ENCODE measurements at places on chromosomes 3 and 15.

- peak; percentile 34 for DNase-seq
These were observed 84.8 kb downstream of the PPCDC start for GRCh38 chr15:75107908-75108838.

GRCh38 chr15:85099195-85099803 lies 117.6 kb downstream of the PDE8A start:
- DNase-seq: no peak

- DNase-seq: no peak
These were observed 77.2 kb upstream of the ACKR4 start for GRCh38 chr3:132519914-132520313.

DNA sequence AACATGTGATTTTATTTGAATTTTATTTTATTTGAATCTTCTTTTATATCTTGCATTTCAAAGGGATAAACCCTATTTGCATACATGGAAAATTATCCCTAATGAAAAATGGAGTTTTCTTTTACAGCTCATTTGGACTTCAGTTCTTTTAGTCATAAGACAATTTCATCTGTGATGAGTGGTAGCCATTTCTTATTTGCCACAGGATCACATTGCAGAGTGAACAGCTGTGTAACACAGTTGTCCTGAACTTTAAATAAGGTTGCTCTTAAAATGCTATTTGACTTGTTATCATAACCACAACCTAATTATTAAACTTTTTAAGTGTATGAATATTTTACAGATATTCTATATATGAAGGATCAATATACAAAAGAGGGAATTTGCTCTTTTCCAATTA lies 221.7 kb upstream of the ROPN1 start:
- no peak for DNase-seq

DNA sequence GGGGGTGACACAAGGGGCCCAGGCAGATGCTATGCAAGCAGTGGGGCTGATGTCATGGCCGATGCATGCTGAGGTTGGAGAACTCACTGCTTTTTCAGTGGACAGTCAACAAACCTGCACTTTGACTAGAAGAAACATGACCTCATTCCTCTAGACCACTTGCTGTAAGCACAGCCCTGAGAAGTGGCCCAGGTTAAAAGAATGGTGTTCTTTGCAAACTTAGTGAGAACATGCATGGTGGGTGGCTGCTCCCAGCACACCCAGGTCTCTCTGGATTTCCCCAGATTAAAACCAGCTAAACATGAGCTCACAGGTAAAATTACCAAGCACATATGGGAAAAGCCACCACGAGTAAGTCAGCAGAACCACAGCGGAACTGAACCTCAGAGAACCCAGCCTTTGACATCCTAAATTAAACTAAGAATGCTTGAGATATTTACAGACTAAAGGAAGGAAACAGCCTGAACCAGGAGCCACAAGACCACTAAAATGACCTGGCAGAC lies 15.5 kb downstream of the DLEC1 start:
- DNase-seq: no peak

- DNase-seq: no peak
These were observed 232.6 kb downstream of the GAP43 start for GRCh38 chr3:115855911-115856310.

- DNase-seq: peak; percentile 53
These were observed 6.1 kb upstream of the NR2E3 start for GRCh38 chr15:71804226-71804625.

DNA sequence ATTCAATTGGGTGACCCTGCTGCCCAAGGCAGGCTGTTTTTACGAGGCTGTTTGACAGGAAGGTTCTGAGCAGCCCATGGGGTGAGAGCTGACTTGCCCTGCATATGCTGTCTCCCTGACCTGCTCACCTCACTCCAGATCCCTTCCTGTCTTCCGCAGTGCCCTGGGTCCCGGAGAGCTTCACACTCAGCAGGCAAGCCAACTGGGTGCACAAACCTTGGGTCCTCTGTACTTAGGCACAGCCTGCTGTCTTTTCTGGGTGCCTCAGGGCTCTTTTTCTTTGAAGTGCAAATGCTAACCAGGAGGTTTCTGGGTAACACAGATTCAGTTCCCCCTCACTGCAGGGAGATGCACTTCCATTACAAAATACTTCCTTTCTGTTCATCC lies 32.8 kb downstream of the ZXDC start:
- DNase-seq: no peak

GRCh38 chr15:40418126-40418525 lies 12.5 kb downstream of the IVD start:
- DNase-seq: no peak

DNA sequence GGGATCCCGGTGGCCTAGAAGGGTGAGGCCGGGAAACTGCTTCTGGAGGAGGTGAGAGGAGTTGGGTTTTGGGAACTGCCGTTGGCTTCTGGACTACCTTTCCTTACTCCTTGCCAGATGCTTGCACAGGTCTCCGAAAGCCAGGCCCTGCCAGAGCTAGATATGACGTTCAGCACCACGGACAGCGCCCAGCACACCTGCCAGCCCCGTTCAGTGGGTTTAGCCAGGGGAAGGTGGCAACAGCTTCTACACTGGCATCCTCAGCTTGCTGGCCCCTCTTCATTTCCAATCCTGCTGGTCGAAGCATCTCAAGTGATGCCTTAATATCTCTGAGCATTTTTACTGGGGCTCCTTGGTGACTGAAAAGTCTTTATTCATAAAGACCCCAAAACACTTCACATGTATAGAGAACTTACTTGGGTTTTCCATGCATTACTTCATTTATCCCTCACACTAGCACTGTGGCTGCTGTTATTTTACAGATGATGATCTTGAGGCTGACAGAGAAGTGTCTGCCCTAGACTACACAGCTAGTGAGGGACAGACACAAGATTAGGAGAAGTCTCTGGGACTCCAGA lies 21.9 kb downstream of the HCN4 start:
- peak; percentile 44 for DNase-seq

DNA sequence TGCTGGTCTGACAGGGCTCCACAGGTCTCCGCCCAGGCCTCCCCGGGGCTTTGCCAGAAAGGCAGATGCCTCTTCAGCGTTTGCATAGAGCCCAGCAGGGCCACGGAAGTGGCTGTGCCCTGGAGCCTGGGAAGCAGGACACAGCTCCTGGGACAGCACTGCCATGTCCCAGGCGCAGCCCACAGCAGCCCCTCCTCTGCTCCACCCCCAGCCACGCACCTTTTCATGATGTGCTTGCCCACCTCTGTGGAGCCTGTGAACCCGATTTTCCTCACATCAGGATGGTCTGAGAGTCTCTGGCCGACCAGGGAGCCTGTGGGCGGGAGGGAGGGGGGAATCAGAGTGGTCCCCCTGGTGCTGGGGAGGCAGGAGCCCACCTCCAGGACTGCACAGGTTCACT lies 33.9 kb upstream of the SLC41A3 start:
- DNase-seq: peak; percentile 6

DNA sequence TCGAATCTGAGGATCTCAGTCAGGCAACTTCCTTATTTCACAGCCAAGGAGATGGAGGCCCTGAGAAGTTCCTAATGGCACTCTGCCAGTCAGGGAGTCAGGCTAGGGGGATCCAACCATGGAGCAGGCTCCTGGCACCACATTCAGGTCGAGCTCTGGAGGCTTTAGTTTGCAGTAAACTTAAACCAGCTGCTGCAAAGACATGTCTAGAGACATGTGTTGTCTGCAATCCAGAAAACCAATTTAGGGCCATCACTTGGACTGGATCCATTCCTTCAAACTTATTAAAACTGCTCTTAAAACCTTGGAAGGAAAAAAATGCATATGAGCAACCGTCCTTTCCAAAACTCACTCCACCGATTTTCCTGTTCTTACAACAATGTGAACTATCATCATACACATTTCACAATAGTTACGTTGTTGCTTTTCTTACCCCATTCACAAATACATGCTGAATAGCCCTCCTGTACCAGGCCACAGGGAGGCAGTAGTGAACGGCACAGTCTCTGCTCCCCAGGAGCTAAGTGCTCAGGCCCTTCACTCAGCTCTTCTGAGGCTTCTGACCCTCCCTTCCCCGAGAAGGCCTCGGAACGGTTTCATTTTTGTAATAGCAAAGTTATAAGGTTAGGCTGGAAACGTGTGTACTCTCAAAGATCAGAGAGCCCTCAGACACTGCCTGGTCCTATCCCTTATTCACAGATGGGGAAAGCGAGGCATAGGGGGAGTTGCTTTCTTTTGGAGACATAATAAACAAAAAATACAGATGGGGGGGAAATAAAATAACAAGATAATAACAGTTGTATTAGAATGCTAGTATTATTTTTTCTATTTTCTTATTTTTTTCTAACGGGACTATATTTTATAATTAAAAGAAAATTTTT lies 20.1 kb downstream of the RFT1 start:
- peak; percentile 70 for DNase-seq

- DNase-seq: no peak
These were observed 675 bp downstream of the TSEN2 start for GRCh38 chr3:12484983-12485327.

DNA sequence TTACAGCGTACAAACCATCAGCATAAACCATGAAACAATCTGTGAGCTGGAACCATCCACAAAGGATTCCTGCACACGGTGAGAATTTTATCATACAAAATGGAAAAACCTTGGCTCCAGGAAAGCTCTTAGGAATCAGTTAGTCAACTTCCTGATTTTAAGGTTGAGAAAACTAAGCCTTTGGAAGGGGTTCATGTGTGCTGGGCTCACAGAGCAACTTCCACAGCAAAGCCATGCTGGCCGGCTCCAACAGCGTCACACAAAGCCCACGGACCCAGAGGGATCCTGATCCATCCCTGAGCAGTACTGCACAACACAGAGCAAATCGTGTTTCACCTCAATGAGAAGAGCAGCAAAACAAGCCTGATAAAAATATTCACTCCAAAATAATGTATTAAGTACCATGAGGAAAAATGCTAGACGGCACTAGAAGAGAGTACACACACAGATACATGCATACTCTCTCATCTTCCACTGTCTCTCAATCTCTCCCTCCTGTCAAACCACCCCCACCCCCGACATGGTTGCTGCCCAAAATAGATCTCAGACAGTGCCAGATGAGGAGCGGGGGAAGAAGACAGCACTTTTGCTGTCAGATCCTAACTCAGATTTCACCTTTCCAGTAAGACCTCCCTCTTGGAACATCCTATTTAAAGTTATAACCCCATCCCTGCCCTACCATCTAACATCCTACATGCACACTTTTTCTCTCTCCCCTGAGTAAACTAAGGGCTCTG lies 58.6 kb downstream of the MB21D2 start:
- DNase-seq: no peak

GRCh38 chr3:141179983-141180382 lies 51.6 kb upstream of the PXYLP1 start:
- DNase-seq: no peak

DNA sequence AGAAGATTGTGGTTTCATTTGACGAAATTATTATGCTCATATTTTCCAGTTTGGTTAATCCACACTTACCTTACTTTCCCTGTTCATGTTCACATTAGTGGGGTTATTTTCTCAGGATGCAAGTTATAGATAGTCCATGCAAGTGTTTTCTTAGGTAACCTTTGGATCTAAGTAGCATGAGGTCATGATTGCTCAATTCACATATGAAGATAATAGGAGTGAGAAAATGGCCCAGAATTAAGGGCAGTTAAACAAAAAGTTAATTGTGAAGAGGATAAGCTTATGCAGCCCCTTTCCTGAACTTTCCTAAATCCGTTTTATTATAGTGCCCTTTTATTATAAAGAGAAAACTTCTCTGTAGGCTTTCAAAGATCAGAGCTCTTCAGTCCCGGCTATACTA lies 83.4 kb downstream of the CD200R1L start:
- DNase-seq: no peak

GRCh38 chr3:56725175-56725574 lies 42.1 kb upstream of the TASOR start:
- peak; percentile 55 for DNase-seq

- DNase-seq: no peak
These were observed 54.8 kb upstream of the OXTR start for GRCh38 chr3:8824238-8824637.

DNA sequence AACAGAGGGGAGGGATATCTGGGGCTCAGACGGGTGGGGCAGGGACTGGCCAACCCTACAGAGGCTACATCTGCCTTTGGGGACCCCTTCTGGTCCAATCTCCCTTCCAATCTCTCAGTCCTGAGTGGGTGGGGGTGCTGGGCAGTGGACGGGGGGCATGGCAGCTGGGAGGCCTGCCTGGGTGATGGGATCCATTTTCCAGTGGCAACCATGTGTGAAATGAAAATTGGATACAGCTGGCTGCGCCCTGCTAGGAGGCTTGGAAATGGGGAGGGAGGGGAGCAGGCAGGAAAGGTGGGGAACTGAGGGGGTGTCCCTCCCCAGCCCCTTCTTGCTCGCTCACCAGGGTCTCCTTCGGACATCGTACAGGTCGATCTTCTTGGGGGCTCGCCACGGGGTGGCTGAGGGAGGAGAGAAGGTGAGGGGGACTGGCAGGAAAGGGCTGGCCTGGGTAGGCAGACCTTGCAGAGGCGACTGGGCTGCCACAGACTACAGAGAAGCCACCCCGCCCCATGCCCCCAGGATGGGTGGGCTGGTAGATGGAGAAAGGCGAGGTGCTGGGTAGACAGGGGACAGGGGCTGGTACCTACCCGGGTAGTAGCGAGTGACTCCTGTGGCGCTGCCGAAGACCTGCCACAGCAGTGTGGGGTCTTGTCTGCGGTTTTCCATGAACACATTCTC lies 21.2 kb upstream of the TMEM115 start:
- no peak for DNase-seq

- DNase-seq: no peak
These were observed 55.9 kb downstream of the DNASE1L3 start for GRCh38 chr3:58154626-58155449.

GRCh38 chr3:160470181-160470580 lies 20.6 kb upstream of the TRIM59 start:
- DNase-seq: no peak

GRCh38 chr3:125059488-125060245 lies 3.9 kb upstream of the HEG1 start:
- DNase-seq: no peak

DNA sequence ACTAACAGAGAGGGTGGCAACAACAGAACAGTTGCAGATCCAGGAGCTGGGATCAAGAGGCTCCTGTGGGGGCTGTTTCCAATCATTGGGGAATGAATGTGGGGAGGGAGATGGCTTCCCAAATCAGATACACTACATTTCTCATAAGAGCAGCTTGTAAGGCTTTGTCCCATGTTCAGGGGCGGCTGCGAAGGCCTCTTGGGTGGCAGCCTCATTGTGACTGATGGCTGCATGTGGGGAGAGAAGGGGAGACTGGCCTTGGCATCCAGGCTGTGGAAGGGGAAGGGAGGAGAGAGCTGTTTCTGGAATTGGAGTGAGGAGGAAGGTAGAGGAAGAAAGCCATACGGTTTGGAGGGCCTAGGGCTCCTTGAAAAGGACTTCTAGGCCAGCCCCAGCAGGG lies 326.6 kb upstream of the RGMA start:
- DNase-seq: no peak

DNA sequence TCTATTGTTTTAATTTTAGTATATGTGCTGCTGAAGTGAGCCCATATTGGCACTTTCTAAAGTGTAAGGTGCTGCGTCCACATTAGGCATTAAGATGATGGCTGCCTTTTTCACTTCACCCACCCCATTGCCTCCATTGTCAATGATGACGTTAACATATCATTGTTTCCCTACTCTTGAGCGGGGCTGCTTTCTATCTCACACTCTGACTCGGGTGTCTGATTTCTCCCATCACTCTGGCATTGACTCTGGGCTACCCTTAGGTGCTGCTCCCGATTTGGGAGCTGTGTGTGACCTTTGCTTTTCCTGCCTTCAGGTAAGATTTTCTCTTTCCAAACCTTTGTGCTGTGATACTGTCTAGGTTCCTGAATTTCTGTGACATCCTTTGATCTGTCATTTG lies 28.8 kb downstream of the CGNL1 start:
- DNase-seq: no peak

- no peak for DNase-seq
These were observed 3.3 kb downstream of the WDR49 start for GRCh38 chr3:167650459-167650858.

- DNase-seq: no peak
These were observed 21.1 kb upstream of the IQCF6 start for GRCh38 chr3:51799879-51800749.
